Activated naive CD4-positive, alpha-beta T cell treated with anti-CD3 and anti-CD28 coated beads, Interleukin-2, amount 10 ng/mL, durations not matched to agents 7 days and 5 days (primary cell): ENCODE measurements at places on chromosomes 3 and 15.

- DNase-seq = no peak
Observed at GRCh38 chr3:74003734-74004133, 379.0 kb upstream of the PDZRN3 start.

DNA sequence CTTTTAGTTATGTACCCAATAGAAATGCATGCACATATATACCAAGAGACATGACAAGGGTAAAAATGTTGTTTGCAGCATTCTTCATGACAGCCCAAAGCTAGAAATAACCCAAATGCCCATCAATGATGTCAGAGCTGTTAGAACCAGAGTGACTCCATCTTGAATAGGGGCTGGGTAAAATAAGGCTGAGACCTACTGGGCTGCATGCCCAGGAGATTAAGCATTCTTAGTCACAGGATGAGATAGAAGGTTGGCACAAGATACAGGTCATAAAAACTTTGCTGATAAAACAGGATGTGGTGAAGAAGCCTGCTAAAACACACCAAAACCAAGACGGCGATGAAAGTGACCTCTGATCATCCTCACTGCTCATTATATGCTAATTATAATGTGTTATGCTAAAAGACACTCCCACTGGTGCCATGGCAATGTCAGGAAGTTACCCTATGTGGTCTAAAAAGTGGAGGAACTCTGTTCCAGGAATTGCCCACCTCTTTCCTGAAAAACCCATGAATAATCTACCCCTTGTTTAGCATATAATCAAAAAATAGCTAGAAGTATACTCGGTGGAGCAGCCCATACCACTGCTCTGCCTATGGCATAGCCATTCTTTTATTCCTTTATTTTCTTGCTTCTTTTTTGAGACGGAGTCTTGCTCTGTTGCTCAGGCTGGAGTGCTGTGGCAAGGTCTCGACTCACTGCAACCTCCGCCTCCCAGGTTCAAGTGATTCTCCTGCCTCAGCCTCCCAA lies 32.9 kb downstream of the ZBTB11 start:
- DNase-seq = peak; percentile 64

DNA sequence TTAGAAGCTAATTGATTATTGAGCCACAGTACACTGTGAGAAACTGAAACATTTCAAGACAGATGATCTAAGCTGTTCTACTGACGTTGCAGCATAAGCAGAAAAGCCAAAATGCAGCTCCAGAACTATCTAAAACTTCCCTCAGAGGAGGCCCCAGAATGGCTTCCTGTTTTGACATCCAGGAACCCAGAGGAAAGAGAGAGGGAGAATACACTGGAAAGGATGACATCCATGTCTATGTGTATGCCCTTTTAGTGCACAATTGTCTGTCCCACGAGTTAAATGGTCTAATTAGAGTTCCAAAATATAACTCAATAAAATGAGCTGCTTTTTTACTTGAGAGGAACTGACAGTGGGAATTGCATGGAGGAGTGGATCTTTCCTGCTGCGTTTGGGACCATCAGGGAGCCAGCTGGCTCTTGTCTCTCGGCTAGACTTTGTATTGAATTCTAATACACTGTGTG lies 688.1 kb downstream of the ZNF385D start:
- DNase-seq = no peak

DNA sequence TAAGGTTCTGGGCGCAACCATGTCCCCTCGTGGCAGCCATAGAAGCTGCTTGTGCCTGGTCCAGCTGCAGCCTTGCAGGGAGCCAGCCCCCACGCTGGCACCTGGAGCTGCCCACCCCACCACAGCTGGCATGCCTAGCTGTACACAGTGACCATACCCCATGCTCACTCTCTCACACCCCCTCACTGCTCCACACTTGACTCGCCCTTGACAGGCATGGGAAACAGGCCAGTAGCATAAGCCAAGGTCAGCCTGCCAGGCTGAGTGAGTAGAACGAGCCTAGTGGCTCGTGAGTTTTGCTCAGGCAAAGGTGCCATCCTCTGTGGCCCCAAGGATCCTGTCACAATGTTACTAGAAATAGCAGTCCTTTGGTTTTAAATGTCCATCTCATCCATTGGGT lies 52.7 kb upstream of the CADM2 start:
- no peak for DNase-seq

DNA sequence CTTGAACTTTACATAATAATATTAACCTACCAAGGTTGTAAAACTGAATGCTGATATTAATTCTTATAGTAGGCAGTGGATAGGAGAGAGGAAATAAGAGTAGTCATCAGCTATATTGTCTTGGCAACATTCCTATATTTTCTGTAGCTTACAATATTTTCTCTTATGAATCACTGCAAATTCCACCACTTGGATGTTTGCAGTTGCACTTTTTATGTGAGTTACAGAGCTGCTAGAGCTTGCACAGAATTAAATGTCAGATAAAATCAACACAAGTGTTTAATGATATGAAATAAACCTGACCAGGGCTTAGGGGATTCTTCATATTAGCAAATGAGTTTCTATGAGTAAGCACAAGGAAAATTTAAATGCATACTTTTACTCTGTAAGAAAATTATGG lies 1710.1 kb downstream of the SI start:
- no peak for DNase-seq

GRCh38 chr3:16171009-16171408 lies 3.5 kb upstream of the GALNT15 start:
- no peak for DNase-seq

DNA sequence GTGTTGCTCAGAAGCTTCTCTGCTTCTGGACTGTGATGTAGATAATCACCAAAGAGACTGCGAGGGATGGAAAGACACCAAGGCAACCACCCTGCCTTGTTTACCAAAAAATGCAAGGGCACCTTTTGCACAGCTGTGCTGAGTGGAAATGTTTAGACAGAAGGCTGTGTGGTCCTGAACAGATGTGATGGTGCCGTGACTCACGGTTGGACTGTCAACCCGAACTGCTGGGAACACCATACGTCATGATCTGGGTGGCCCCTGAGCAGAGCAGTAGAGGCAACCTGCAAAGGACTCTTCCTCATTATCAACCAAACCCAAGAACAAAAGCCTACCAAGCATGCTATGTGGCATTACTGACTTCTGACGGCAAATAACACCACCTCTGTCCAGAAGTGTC lies 61.3 kb upstream of the LPP start:
- no peak for DNase-seq

- DNase-seq = peak; percentile 75
Observed at GRCh38 chr15:40320931-40321371, 2.5 kb upstream of the INAFM2 start.

- no peak for DNase-seq
Observed at GRCh38 chr15:41631880-41632470, 28.2 kb upstream of the MGA start.

- no peak for DNase-seq
Observed at GRCh38 chr15:55279100-55279745, 10.4 kb downstream of the RAB27A start.

GRCh38 chr3:73520931-73521461 lies 103.7 kb downstream of the PDZRN3 start:
- DNase-seq = no peak

- no peak for DNase-seq
Observed at GRCh38 chr3:30649572-30650318, 43.3 kb downstream of the TGFBR2 start.

GRCh38 chr3:187186801-187187421 lies 10.4 kb upstream of the RTP1 start:
- DNase-seq = no peak

DNA sequence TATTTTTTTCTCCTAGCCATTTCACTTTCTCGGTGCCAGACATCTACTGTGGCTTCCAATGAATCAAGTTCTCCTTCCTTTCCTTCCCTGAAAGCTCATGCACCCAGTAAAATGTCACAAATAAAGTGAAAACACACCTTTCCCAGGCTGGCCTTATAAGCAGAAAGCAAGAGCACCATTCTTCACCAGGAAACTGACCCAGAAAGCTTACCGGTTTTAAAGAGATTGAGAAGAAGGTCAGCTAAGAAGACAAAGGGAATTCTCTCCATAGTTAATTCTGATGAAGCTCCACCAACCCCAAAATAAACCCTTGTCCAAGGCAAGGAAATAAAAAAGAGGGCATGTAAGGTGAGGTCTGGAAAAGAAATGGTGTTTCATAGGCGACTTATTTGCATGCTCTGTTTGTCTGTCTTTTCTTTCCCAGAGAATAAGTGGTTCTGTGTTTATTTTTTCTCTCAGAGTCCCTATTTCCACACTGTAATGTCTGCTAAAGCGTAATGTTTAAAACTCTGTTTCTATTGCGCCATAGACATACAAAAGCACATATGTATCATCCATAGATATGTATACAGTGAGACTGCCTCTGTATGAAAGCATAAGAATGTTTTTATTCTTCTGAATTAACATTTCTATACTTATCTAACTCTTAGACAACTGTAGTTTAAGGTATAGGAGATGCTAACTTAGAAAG lies 2.8 kb downstream of the LSAMP start:
- DNase-seq = no peak

DNA sequence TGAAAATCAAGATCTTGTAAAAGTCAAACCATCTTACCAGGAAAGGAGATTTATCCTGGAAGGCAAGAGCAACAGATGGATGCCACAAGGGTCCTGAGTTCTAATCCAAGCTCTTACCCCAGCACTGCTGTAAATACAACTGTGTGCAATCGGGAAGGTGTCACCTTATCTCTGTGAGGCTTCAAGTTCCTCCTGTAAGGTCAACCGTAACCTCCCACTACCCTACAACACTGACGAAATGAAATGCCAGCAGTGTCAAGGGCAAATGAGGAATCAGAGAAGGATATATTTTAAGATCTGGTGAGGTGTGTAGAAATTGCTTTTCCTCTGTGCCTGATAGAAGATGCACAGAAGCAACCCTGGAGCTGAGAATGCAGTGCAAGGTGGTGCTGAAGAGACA lies 207.8 kb downstream of the NTRK3 start:
- no peak for DNase-seq

DNA sequence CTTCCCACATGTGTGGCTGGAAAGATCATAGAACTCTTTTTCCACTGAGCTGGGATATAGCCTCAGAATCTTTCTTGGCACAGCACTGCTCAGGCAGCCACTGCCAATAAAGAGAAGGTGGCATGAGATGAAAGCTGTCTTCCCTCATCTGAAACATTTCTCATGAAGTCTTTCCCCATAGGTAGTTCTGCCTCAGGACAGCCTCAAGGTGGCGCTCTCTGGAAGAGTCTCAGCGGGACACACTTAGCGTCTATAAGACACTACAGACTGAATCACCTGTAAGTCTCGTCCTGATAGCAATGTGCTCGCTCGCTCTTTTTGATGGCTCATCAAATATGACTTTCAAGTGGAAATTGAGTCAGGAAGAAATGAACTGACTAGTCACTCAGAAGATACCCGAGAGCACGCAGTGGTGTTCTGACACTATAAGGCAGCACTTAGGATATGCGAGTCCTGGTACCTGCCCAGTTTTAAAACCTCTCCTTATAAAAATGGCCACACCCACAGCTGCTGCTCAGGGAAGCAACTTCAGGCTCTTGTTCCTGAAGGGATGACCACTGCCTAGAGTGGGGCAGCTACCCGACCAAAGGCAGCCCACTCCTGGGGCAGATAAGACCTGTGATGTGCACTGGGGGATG lies 269.5 kb downstream of the SUCLG2 start:
- DNase-seq = peak; percentile 64

GRCh38 chr3:136699271-136699828 lies 52.8 kb downstream of the STAG1 start:
- no peak for DNase-seq

- no peak for DNase-seq
Observed at GRCh38 chr3:87025661-87026645, 35.0 kb upstream of the VGLL3 start.

GRCh38 chr3:122014741-122015140 lies 7.3 kb downstream of the ILDR1 start:
- no peak for DNase-seq

- peak; percentile 26 for DNase-seq
Observed at GRCh38 chr15:40693904-40694687, 878 bp upstream of the RAD51 start.

DNA sequence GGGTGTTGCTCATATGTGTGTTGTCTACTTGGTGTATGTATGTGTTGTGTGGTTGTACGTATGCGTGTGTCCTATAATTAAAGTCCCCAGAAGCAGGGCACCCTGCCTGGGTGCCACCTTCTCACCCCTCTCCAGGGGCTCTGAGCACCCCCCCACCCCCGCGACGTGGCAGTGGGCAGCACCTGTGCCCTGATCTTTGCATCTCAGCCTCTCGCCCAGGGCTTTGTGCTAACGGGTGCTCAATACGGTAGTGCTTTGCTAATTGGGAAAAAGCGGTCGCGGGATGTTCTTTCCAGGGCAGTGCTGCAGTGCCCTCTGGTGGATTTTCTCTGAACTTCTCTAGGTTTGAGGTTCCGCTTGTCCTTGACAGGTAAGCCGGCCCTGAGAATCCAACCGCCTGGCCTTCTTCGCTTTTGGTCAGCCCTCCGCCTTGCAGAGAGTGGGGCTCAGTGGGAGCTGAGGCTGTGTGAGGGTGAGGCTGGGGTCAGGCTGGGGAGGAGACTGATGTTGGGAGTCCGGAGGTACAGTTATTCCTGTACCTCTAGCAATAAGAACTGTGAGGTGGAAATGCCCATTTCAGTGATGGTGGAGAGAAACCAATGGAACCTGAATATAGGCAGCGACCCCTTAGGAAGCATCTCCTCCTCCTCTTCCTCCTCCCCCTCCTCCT lies 17.6 kb upstream of the EPHB3 start:
- peak; percentile 85 for DNase-seq

- DNase-seq = no peak
Observed at GRCh38 chr3:171306631-171307030, 153.6 kb downstream of the TNIK start.

GRCh38 chr15:85009435-85009834 lies 27.8 kb downstream of the PDE8A start:
- DNase-seq = no peak

- no peak for DNase-seq
Observed at GRCh38 chr3:126119008-126119675, 35.2 kb upstream of the SLC41A3 start.

DNA sequence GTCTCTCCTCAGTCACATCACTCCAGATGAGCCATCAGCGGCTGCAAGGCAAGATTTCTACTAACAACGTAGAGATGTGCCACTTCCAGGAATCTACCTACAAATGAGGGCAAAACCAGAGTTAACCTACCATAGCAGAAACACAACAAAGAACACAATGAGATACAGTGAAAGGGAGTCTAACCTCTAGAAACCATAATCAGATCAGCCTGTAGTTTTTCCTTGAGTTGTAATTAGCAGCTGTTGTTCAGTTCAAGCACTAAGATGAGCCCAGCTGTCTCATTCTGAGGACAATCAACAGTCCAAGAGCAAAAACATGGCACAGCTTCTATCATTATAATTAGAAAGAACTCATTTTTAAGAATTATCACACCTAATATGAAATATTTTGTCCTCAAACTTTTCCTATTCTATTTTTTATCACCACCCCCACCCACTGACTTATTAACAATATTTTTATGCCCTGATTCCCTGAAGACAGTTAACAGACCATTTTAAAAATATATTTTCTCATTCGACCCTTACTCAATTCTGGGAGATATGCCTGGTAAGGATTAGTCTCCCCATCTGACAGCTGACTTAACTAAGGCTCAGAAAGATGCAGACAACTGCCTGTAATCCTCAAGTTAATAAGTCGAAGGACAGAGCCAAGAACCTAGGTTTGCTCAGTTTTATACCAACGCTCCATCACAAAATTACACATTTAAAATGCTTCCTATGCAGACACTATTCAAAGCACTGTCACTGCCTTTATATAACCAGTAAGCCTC lies 50.1 kb downstream of the MAGI1 start:
- no peak for DNase-seq

- DNase-seq = no peak
Observed at GRCh38 chr15:79171320-79172031, 80.9 kb upstream of the RASGRF1 start.
